ENCODE measurements at places on chromosomes 2 and 18.

DNA sequence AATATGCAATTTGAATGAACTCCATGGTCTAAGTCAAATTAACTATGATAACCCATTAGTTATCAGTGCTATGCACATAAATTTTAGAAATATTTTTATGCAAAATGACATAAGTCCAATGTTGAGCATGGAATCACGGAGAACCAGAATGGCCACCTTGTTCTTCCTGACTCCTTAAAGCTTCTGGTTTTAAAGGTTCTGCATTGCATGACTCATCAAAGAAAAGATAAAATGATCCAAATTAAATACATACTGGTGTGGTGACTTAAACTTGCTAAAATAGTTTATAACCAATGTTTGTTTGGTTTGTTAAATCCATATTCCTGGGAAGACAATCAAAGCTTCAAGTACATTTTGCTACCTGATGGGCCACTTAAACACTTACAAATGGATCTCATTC is 1146.9 kb upstream of the NRXN1 start:
- no peak for DNase-seq

- DNase-seq, result no peak
Observed at GRCh38 chr2:68853915-68854314, 17.3 kb downstream of the BMP10 start.

DNA sequence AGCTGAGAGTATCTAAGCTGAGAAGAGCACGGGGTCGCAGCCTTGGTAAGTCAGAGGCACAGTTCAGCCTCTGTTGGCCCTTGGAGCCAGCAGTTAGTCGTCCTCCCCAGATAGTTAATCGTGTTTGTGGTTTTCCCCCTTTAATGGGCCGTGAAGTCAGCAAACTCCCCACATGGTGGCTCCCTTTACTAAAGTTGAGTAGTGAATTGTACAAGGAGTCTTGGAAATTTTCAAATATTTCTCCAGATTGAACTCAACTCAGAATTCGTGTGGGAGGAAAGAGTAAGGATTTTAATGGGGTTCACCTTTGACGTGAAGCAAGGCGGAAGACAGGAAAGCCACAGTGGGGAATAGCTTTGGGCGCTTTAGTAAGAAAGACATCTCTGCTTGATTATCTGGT is 2.4 kb upstream of the ADCYAP1 start:
- DNase-seq, result no peak

DNA sequence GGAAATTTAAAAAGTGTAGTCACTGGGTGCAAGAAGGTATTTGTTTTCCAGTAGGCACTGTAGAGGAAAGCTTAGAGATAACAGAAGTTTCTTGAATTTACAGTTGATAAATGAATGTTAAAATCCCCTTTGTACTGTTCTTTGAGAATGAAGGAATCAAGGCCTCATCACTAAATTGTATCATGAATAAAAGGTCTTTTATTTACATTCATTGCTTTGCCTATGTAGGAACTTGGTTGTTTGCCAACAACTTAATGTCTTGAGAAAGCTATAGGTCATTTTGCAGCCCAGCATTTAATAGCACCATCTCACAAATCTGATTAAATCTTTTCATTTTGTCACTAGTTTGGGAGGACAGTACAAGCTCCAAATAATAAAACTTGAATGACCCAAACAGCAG is 213.9 kb upstream of the ITGA4 start:
- DNase-seq, result no peak

GRCh38 chr2:186927185-186927866 is 78.4 kb upstream of the ZSWIM2 start:
- no peak for DNase-seq

DNA sequence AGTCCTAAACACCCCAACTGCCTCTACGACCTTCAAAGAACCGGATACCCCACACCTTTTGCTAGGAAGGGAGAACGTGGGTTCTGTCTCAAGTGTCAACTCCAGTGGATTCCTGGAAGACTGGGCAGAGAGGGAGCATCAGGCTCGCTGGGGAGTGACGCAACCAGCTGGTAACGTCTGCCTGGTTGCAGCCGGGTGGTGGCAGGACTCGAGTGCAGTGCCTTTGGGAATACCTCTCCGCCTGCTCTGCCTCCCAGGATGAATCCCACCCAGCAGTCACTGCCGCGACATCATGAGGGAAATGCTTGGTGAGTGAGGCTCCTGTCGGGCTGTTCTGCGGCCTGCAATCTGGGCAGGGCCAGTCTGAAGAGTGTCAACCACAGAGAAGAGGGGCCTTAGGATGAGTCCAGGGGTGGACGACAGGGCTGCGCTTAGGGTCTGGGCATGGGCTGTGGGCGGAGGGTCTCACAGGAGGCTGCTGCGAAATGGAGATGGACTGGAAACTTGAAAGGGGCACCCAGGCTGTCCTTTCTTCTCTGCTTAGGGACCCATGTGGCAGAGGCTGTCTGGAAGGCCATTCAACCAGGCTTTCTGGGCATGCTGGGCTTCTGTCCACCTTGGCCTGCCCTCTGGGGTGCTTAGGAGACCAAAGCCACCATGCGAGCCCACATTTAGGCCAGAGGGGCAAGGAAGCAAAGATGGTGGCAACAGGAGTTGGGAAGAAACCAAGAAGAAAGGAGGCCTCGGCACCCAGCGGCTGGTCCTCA is 12.9 kb downstream of the GPR17 start:
- no peak for DNase-seq

DNA sequence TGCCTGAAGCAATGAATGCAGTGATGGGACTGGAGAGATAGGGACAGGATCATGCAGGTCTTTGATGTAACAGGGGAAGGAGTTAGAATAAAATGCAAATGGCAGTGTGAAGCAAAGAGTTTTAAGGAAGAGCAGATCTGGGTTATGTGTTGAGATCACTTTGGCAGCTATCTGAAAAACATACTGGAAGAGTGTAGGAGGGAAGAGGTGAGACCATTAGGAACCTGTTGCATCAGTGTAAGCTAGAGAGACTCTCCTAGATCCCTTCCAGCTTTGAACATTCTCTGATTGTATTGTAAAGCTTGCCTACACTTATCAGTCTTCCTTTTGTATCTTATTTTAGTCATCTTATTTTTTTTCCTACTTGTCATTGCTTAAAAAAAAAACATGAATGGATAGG is 10.5 kb downstream of the ACVR2A start:
- no peak for DNase-seq

DNA sequence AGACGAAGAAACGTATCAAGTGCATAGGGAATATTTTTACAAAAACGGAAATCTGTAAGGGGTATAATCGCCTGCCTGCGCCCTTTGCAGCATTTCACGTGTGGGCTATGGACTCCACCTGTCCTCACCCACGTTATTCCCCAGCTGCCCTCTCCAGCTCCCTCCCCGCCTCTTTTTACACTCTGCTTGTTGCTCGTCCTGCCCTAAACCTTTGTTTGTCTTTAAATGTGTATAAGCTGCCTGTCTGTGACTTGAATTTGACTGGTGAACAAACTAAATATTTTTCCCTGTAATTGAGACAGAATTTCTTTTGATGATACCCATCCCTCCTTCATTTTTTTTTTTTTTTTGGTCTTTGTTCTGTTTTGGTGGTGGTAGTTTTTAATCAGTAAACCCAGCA is 169.4 kb upstream of the SIX3 start:
- DNase-seq, result no peak

GRCh38 chr18:49762191-49763077 is 50.9 kb downstream of the ACAA2 start:
- no peak for DNase-seq

DNA sequence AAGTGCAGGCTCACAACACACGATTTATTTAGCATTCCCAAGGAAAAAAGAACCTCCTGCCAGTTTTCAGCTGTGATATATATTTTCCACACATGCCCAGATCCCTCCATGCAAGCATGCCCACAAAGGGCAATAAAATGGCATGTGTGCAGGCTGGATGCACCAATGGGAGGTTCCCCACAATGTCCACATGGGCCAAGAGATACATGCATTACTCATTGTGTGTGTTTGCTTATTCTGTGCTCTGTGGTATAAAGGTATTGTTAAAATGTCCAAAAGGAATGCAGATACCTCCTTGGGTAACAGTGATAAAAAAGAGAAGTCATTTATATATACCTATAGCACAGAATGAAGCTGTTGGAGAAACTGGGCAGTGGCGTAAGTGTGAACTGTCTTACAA is 207.4 kb downstream of the FHOD3 start:
- DNase-seq, result no peak

GRCh38 chr2:234459401-234460009 is 37.4 kb downstream of the ARL4C start:
- no peak for DNase-seq

DNA sequence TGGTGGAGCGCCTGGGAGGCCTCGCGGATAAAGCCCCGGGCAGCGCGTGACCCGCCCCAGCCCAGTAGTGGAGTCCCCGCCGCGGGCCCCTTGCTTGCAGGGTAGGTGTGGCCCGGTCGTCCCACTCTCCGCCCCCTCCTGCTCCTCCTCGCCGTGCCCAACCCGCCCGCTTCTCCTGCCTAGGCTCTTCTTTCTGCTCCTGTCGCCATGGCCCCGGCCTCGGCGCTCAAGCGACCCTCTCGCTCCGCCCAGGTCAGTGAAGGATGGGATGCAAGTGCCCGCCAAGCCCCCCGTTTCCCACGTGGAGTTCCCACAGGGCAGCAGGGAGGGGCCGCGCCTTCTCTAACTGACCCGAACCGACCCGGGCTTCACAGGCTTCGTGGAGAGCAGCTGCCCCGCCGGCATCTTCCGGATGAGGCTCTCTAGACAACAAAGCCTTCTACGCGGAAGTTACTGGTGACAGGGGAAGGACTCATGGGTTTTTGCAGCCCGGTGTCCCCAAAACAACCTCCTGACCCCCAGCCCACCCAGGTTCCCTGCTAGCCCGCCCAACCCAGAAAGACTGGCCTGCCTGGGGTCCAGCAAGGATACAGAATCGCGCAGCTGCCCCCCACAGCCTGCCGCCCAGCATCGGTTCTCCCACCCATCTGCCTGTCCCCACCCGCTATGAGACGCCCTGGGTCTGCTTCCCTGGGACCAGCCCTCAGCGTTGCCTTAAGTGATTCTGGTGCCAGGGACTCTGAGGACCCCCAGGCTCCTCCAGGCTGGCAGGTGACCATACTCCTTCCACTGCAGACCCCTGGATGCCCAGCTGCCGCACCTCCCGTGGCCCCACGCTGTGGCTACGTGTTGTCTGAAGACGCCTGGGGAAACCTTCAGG is 32.8 kb downstream of the TTC32 start:
- DNase-seq, result peak; percentile 35

DNA sequence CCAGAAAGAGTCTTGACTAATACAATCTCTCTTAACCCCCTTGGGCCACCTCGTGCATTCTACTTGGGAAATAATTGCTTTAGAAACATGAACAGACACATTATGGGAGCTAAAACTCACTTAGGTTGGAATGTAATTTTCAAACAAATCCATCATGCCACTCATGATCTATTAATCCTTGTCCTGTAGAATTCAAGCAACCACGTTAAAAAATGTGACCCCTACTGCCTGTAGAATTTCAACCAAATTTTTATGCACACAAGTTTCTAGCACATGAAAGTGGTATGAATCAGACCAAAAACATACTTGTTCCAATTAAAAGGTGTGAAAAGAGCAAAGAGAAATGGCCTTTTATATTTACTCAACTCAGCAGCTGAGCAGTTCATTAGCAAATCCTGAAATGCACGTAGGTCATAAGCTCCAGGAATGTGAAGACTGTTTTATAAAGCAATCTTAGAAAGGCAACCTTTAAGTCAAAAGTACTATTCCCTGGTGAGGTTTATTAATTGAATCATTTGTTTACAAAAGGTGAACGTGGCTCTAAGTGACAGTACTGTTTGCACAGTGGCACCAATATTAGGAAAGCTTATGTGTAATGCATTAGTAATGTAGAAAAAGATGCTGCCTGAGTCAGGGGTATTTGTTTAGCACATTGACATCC is 459.4 kb upstream of the UBE2E3 start:
- DNase-seq, result no peak

- no peak for DNase-seq
Observed at GRCh38 chr2:182368446-182368845, 58.4 kb downstream of the PDE1A start.

DNA sequence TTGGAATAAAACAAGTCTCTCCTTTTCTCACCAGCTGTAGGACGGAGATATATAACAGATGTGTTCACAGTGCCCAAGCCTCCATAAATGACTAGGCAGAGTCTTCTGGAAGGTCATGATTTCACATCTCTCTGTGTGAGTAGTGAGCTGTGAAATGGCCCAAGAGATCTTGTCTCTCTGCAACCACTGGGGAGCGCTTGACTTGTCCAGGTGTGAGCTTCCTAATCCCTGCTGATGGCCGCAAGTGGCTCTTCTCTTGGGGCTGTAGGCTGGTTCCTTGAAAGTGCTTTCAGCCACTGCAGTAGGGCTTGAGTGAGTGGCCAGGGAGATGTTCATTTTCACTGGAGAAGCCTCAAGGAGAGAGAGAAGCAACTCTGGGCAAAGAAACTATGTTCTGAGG is 38.1 kb upstream of the OTOS start:
- no peak for DNase-seq

DNA sequence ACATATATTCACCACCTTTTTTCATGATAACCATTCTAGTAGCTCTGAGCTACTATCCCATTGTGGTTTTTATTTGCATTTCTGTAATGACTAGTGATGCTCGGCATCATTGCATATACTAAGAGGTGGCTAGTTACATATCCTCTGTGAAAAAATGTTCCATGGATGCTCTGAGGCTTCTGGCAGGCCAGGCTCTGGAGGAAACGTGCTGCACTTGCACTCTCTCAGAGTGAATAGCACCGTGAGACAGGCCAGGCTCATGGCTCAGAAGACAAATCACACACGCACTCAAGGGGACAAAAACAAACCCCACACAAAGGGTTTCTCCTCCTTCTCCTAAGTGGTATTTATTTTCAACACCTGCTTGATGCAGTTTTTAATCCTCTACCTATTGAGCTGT is 1085.3 kb upstream of the CNTNAP5 start:
- no peak for DNase-seq

DNA sequence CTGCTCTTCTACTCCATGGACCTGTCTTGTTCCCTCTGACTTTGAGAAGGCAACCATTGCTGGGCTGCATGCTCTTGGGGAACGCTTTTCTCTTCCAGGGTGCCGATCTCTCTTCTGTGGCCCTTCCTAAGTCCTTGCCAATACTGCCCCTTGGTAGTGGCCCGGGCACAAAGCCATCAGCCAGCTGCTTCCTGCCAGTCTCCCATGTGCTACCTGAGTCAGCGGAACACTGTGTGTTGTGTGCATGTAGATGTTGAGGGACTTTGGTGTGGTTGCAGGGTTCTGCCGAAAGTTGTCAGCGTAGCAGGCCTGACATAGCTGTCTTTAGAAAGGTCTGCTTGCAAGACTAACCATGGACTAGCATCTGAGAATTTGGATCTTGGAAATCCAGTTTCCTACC is 35.4 kb downstream of the MGAT5 start:
- no peak for DNase-seq

GRCh38 chr2:240449764-240450531 is 14.5 kb downstream of the GPC1 start:
- DNase-seq, result no peak

GRCh38 chr2:138029276-138029675 is 65.0 kb downstream of the HNMT start:
- DNase-seq, result no peak

- DNase-seq, result no peak
Observed at GRCh38 chr2:46050489-46050888, 246.7 kb upstream of the EPAS1 start.

- no peak for DNase-seq
Observed at GRCh38 chr2:120771781-120772208, 36.1 kb downstream of the GLI2 start.

Measured in T-helper 2 cell treated with Interferon-gamma antibody and Interleukin-4, amounts not matched to agents 5 μg/mL and 100 μg/mL, for 36 hours (primary cell).